ENCODE measurements at places on chromosomes 1 and 21. TPM values are rescaled to one million over a fixed set of nuclear protein-coding genes. Genes with fewer than 3 reads are reported as not detected.

DNA sequence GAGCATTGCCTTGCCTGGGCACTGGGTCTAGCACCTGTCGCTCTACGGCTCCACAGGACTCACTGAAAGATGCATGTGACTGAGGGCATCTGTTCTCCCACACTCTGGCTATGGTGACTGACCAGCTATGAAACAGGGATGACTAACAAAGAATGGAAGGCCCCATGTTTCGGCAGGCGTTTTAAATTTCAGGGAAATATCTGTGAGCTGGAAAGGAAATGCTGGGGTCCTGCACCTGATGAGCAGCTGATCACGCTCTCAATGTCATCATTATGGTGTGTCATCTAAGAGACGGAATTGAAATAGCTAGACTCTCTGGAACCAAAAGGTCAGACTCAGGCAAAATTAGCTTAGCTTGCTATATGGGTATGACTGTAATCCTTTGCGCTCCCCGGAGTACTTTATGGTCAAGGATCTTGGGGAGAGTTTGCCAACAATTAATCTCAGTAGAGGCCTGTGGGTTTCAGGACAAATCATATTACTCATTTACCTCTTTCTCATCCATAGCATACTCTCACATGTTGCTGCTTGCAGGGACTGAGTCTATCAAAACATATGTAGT is 24.5 kb upstream of the PALMD start:
- no peaks in the 10 kb centered on the region for H3K4me1 ChIP-seq
- H3K36me3 ChIP-seq = no peaks in the 10 kb centered on the region
- H3K27me3 ChIP-seq = no peaks in the 10 kb centered on the region
- H3K27ac ChIP-seq = no peak overlapping the region
- no peak for DNase-seq

DNA sequence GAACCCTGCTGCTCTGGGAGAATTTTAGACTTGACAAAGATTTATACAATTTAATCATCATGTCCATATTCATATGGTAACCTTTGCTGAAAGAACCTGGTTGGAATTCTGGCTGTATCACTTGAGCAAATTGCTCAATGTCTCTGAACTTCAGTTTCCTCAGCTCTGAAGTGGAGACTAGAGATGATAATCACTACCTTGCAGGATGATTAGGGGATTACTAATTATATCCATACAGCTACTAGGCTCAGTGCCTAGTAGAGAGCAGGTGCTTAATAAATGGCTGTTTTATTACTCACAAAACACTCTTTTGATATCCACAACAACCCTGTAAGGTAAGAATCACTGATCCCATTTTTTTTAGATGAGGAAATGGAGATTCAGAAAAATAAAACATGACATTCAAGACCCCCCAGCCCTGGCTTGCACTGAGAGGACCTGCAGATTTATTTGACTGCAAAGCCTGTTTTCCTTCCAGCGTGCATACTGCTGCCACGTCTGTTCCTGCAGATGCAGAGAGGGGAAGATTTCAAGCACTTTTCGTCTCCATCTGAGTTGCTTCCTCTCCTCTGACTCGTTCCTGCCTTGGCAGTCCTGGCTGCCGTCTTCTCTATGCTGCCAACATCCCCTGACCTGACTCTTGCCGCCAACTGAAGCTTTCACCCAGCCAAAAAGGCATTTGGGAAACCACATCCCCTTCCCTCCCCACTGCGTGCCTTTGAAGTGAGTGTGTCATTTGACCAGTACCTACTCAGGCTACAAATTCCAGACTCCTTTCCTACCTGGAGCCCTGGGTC is 203.0 kb downstream of the PLPP3 start:
- H3K27ac ChIP-seq = peak overlapping the region; percentile 66
- DNase-seq = peak; percentile 33
- H3K4me1 ChIP-seq = peaks cover 29% of the 10 kb centered on the region
- H3K4me3 ChIP-seq = no peak overlapping the region
- no peaks in the 10 kb centered on the region for H3K36me3 ChIP-seq
- no peaks in the 10 kb centered on the region for H3K27me3 ChIP-seq

DNA sequence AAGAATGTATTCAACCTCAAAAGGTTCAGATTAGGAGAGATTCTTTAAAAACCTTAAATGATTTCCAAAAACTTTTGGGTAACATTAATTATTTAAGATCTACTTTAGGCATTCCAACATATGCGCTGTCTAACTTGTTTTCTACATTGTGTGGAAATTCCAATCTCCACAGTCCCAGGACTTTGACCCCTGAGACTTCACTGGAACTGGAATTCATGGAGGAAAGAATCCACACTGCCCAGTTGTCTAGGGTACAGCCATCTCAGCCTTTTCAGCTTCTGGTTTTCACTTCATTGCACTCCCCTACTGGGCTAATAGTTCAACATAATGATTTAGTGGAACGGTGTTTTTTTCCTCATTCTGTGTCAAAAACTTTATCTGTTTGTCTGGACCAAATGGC is 161.5 kb downstream of the IER5 start:
- no peak overlapping the region for H3K4me3 ChIP-seq
- peaks cover 5% of the 10 kb centered on the region for H3K4me1 ChIP-seq
- DNase-seq = no peak

DNA sequence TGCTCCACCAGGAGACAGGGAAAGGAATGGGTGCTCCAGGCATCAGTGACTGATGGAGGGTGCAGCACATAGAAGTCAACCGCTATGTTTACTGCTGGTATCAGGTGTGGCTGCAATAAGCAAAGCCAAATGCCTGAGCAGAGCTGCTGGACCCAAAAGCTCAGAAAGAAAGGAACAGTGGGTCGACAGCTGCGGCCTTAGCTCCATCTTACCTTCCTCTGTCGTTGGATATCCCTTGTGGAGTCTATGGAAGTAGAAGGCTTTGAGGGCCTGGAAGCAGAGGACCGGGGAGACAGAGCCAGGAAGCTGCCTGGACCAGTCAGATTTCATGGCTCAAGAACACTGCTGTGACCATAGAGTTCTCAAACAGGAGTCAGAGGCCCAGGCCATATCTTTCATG is 45.3 kb downstream of the RIMS3 start:
- no peak overlapping the region for H3K27ac ChIP-seq
- no peak overlapping the region for H3K4me3 ChIP-seq
- no peaks in the 10 kb centered on the region for H3K27me3 ChIP-seq
- no peak for DNase-seq

- no peaks in the 10 kb centered on the region for H3K36me3 ChIP-seq
- H3K27ac ChIP-seq = no peak overlapping the region
- no peak for DNase-seq
- H3K4me1 ChIP-seq = no peaks in the 10 kb centered on the region
- H3K27me3 ChIP-seq = no peaks in the 10 kb centered on the region
These were observed 510.3 kb downstream of the SMYD3 start for GRCh38 chr1:245996811-245997210.

DNA sequence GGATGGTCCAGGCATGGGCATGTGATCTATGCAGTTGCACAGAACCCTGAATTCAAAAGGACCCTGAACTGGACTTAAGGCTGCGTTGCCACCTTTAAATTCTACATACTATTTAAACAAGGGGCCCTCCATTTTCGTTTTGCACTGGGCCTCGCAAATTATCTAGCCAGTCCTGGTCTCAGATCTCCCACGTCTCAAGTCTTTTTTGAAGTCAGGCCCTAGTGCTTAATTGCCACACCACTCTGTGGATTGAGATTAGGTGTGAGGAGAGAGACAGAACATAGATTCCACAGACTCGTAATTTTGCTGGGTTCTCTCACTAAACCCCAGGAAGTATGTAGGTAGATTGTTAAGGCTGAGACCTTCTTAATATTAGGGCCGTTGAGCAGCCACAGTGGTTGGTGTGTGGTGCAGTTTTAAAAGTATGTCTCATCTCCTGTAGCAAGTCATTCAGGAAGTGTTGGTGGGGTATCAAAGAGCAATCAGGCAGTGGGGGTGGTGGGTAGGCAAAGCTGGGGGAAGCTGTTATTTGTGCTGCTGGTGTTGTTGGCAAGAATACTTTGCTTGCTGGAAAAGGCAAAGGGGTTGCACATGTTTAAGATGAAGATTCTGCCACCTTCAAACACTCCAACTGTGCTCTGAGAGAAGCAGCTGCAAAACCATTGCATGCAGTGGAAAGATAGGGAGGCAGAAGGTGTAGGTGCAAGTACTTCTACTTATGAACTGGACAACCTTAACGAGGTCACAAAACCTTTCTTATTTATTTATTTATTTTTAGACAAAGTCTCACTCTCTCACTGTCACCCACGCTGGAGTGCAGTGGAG is 11.2 kb downstream of the CD84 start:
- no peak overlapping the region for H3K27ac ChIP-seq
- no peaks in the 10 kb centered on the region for H3K27me3 ChIP-seq
- DNase-seq = no peak
- no peaks in the 10 kb centered on the region for H3K36me3 ChIP-seq
- no peak overlapping the region for H3K4me3 ChIP-seq

GRCh38 chr1:219749370-219749769 is 136.5 kb upstream of the ZC3H11B start:
- no peaks in the 10 kb centered on the region for H3K4me1 ChIP-seq
- DNase-seq = no peak
- H3K27ac ChIP-seq = no peak overlapping the region
- no peaks in the 10 kb centered on the region for H3K27me3 ChIP-seq
- no peak overlapping the region for H3K4me3 ChIP-seq

GRCh38 chr1:75035536-75035935 is 98.7 kb upstream of the LHX8 start:
- no peaks in the 10 kb centered on the region for H3K27me3 ChIP-seq
- H3K27ac ChIP-seq = no peak overlapping the region
- DNase-seq = no peak

DNA sequence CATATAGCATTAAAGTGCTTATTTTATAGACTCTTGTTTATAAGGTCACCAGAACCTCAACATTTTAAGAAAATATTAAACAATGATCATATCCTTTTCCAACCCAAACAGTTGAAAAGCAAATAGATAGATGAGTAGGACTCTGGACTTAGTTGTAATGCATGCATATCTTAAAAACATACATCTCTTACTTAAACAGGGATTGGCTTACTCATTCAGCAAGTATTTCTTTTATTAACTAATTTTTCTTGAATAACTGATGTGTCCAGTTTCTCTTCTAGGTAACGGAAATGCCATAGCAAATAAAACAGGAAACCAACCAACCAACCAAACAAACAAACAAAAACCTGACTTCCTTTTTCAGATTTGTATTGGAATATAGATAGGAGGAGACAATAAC is 70.9 kb upstream of the NBPF4 start:
- H3K36me3 ChIP-seq = no peaks in the 10 kb centered on the region
- H3K4me3 ChIP-seq = no peak overlapping the region
- H3K27ac ChIP-seq = no peak overlapping the region
- no peak for DNase-seq
- no peaks in the 10 kb centered on the region for H3K4me1 ChIP-seq

DNA sequence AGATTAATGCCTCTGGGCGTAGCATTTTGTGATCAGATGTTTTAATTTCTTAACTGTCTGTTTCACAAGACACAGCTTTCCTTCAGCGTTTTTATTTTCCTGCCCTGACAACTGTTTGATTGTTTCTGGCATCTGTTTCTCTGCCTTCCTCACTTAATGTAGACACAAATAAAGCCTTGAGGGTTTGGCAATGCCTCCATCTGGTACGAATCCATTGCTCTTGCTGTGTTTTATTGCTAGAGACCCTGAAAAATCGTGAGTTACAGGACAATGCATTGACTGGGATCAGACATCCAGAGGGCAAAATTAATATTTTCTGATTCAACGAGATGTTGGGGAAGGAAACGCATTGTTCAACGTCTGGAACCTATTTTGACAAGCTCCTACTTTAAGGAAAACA is 363.5 kb downstream of the MRPL39 start:
- DNase-seq = no peak
- no peak overlapping the region for H3K27ac ChIP-seq
- no peaks in the 10 kb centered on the region for H3K36me3 ChIP-seq
- H3K4me3 ChIP-seq = no peak overlapping the region
- H3K4me1 ChIP-seq = no peaks in the 10 kb centered on the region

GRCh38 chr1:22041505-22041904 is 11.0 kb upstream of the CDC42 start:
- H3K4me3 ChIP-seq = no peak overlapping the region
- no peak overlapping the region for H3K27ac ChIP-seq
- H3K4me1 ChIP-seq = no peaks in the 10 kb centered on the region
- no peaks in the 10 kb centered on the region for H3K36me3 ChIP-seq
- H3K27me3 ChIP-seq = no peaks in the 10 kb centered on the region

GRCh38 chr1:10765734-10766478 is 30.5 kb downstream of the CASZ1 start:
- no peak for DNase-seq
- no peaks in the 10 kb centered on the region for H3K4me1 ChIP-seq
- H3K4me3 ChIP-seq = no peak overlapping the region
- no peaks in the 10 kb centered on the region for H3K27me3 ChIP-seq

GRCh38 chr1:117658676-117659075 is 52.8 kb downstream of the TENT5C start:
- DNase-seq = no peak
- no peaks in the 10 kb centered on the region for H3K4me1 ChIP-seq
- no peak overlapping the region for H3K4me3 ChIP-seq
- no peak overlapping the region for H3K27ac ChIP-seq
- no peaks in the 10 kb centered on the region for H3K36me3 ChIP-seq

Gene CDK18
- total RNA-seq = 18.6 TPM

Gene AGT
- 42.0 TPM for total RNA-seq

Gene CLDN17
- not detected for total RNA-seq

Gene RNU1-1
- total RNA-seq = under 0.01 TPM

Gene TEDDM1
- total RNA-seq = not detected

Gene ELAPOR1
- total RNA-seq = 1.4 TPM

Gene PADI1
- 1.2 TPM for total RNA-seq

Gene IL19
- total RNA-seq = not detected
